Colonic mucosa (tissue), 4 donors: ENCODE measurements at places on chromosomes 4 and X.

DNA sequence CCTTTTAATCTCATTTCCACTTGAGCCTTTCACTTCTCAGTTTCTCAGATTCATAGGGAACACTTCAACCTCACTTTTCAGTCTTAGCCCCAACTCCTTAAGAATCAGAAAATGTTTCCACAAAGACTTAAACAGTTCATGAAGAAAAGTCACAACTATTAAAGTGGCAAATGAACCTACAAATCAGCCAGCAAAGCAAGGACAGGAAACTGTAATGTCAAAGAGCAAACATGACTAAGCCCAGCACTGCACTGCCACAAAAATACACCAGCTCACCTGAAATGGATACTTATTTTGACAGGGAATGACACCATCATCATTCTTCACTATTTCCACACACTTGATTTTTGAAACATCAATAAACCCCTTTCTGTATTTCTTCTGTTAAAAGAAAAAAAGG lies 41.8 kb upstream of the TXK start:
- no peak for DNase-seq

GRCh38 chrX:150844016-150844415 lies 54.5 kb downstream of the CD99L2 start:
- DNase-seq, result no peak

DNA sequence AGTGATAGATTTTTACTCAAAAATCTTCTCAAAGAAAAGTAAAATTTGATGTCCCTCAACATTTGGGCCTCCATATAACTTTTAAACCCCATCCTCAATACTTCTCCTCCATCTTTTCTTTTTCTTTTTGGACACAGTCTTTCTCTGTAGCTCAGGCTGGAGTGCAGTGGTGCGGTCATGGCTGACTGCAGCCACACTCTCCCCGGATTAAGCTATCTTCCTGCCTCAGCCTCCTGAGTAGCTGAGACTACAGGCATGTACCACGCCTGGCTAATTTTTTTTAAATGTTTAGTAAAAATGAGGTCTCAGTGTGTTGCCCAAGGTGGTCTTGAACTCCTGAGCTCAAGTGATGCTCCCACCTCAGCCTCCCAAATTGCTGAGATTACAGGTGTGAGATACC lies 33.1 kb downstream of the KDM6A start:
- no peak for DNase-seq

DNA sequence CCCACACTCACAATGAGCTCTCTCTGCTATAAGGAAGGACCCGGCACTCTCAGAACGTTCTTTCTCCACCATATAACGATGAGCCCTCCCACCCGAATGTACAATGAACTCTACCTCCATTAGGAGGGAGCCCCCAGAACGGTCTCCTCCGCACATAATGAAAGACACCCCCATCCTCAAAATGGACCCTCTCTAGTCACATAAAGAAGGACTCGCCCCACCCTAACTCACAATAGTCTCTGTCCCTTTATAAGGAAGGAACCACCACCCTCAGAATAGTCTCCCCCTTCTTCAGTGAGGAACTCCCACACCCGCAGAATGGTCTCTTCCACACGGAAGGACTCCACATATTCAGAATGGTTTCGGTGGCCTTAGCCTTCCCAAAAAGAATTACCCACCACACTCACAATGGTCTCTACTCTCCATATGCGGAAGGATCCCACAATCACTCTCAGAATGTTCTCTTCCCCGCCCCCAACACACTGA lies 477 bp downstream of the SLC35A2 start:
- no peak for DNase-seq

GRCh38 chrX:107628662-107629539 lies 591 bp downstream of the PRPS1 start:
- peak; percentile 31 for DNase-seq

DNA sequence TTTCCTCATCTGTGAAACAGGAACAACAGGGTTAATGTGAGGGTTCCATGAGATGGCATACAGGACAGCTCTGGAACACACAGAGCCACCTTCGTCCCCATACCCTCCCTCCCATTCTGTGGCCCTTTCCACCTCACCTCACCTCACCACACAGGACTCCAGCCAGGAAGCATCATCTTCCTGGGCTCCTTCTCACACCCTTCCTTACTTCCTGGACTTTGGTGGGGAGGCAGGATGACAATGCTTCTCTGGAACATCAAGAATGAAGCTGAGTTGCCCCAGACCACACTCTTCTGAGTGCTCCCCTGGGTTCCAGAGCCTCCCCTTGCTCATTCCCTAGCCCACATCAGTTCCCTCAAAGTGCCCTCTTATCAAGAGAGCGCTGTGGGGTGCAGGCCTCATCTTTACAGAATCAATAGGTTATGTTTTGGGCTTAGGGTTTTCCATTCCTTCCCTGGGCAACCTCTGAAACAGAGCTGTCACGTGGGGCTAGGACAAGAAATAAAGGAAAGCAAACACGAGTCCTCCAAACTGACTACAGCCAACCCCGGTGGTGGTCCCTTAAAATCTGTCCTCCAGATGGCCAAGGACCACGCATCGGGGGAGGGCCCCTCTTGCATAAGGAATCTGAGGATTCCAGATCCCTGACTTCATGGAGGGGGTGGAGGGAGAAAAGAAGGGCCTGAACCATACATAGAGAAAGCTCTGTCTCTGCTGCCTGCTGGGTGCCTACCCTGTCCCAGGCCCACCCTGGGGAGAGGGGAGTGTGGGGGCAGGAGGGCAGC lies 74.4 kb upstream of the ATP6AP2 start:
- DNase-seq, result no peak

GRCh38 chr4:119865389-119865788 lies 201.3 kb downstream of the MAD2L1 start:
- no peak for DNase-seq

DNA sequence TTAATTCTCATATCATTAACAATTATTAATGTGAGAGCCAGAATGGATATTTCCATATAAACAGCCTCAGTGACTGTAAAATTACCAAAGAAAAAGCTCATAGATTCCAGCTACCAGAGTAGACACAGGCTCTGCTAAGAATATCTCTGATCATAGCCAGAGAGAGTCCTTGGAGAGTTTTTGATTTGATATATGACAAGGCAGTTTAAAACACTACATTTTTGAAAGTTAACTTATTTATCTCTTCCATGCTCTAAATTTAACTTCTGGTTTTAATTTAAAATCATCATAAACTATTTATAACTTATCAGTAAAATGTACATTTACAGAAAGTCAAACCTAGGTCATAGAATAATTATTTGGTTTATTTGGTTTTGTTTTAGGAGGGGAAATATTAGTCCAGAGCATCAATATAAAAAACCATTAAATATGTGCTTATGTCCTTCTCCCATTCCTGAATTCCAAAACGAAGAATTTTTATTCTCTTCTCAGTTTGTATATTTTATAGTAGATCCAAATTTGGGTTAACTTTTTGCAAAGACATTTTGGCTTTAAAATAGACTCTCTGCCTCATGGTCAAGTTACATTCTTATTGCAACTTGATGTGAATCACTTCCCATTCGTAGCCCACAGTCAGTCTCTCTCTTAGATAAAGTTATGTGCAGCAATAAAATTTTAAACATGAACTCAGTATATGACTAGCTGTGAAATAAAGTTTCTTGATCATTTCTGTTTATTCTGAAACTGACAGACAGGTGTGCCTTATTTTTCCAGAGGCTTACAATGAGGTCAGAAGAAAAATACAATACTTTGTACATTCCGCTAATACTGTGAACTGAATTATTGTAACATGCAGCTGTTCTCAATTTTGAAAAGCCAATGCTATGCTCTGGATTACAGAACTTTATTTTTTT lies 267.1 kb downstream of the PAPSS1 start:
- DNase-seq, result no peak

- DNase-seq, result no peak
These were observed 10.5 kb downstream of the PRKG2 start for GRCh38 chr4:81204571-81204970.

DNA sequence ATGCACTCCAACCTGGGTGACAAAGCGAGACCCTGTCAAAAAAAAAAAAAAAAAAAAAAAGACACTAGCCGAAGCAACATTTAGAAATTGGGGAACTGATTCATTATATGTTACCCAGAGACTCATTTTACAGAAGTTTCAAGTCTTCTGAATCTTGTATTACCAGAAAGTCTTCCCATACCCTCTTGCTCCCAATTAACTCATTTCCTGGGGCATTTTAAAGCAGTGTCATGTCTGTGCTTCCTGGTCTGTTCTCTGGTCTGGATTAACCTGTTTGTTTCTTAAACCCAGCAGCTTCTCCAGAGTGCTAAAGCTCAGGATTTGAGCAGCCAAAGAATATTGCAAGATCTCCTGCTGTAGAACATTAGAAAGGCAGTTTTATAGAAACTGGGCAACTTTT lies 43.7 kb downstream of the FRMPD3 start:
- no peak for DNase-seq

DNA sequence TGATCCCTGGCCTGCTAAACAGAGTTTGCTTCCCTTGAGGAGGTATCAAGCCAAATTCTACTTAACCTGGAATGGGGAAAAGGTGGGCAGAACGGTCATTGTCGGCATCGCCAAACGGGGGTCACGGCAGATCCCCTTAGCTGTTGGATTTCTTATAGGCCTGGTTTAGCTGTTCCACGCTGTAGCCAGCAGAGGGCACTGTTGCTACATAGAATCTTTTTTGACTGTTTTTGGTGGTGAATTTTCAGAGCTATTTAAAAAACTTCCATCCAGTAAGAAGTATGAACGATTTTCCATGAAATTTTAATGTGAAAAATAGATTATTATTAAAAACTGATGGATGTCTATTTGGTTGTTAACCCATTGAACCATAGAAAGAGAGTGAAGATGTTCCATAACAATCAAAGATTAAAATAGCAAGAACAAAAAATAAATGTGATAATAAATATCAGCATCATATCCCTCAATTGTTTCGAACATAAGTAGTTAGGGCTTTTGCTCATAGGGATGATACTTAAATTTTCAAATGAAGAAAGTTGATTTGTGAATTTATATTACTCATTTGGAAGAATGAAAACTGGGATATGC lies 56.6 kb downstream of the LINC00632 start:
- DNase-seq, result peak; percentile 32

DNA sequence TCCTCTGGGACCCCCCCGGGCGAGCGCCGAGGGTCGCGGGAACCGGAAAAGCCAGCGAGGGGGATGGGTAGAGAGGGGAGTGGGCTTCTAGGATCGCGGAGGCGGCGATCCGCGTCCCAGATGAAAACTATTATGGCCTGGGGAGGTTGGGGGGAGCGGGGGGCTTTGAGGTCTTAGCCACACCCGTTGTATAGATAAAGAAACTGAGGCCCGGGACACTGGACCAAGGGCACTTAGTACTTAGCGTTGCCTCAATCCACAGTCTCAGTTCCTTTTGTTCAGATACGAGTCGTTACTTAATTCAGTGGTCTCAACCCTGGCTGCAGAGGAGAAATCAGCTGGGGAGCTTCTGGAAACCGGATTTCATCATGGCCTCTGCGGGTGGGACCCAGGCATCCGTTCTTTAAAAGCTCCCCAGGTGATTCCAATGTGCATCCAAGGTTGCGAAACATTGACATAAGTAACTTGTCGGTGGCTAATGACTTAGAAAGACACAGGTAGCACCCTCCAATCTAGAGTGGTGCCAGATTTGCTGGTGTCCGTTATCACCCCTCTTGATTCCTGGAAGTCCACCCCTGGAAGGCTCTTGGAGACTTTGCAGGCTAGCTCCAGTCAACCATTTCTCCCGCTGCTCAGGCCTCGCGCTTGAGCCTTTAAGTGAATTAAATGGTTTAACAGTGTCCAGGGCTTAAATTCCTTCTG lies 90.7 kb downstream of the GEMIN8 start:
- no peak for DNase-seq

DNA sequence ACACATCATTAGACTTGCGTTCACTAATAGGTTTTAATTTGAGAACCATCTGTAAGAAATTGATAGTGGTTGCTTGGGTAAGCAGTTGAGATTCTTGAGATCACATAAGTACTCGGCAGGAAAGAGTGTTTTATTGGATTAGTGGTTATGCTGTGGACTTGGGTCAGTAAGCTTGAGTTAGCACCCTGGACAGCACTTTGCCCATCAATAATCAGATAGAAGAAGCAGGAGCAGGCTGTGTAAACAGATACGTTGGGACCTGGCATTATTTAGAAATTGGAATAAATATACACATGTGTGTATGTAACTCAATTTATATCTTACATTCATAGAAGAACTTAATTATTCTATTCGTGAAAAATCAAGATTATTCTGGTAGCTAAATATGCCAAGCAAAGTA lies 357.5 kb upstream of the SMIM31 start:
- no peak for DNase-seq

GRCh38 chrX:138777230-138777629 lies 65.7 kb upstream of the FGF13 start:
- no peak for DNase-seq

DNA sequence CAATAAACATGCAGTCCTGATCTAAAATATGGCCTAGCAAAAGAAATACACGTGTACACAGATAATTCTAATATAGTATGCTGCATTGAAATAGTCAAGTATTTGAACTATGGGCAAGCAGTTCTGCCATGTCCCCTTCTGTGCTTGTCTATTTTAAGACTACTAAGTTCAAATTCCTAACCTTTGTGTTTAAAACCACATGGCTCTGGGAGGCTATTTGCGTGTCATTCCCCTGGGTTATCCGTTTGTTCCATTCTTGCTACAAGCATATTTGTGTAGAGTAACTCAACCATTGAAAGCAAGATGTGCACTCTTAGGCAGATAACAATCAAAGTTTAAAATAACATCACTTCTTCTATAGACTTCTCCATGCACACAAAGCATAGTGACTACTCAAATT lies 25.4 kb upstream of the TBC1D1 start:
- no peak for DNase-seq

- no peak for DNase-seq
These were observed 101.9 kb upstream of the CCSER1 start for GRCh38 chr4:90025248-90025647.

- no peak for DNase-seq
These were observed 34.9 kb downstream of the GYG2 start for GRCh38 chrX:2863646-2864045.

DNA sequence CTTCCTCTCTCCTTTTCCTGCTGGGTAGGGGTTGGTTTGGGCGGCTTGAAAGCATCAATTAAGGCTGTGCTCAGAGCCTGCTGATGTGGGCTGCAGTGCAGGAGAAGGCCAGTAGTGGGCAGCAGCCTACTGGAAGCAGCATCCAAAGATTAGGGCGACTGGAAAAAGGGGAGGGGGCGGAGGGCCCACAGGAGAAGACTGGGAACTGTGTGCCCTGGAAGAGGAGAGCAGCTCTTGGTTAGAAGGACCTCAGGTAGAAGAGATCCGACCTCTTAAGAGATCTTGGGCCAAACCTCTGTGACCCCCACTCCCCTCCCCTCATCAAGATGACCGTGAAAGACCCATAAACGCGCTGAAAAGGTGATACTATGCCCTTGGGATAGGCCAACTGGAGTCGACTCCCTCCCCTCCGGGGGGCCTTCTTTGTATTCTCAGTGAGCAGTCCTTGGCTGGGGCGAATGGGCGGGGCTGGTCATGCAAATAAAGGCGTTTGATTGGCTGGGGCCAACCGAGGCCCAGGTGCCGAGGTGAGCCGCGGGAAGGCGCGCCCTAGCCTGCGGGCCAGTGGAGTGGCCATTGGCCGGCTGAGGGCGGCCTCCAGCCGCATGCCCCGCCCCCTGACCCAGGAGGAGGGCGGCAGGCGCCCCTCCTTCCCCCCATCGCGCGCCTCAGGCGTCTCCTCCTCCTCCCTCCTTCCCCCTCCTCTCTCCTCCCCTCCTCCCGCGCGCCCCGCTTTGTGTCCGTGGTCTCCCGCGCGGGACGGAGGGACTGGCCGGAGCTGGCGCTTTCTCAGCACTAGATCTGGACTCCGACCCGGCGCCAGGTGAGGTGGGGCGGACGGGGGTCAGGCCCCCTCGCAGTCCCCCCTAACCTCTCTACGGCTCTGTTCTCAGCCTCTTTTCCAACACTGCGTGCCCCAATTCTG lies 10.1 kb downstream of the DLG3 start:
- DNase-seq, result peak; percentile 88

GRCh38 chr4:107060388-107060787 lies 24.3 kb upstream of the DKK2 start:
- no peak for DNase-seq
